Activated naive CD8-positive, alpha-beta T cell treated with anti-CD3 and anti-CD28 coated beads, Interleukin-2, amount 50 U/mL, for 16 hours (primary cell): ENCODE measurements at places on chromosomes 11 and 22.

- DNase-seq = no peak
These were observed 18.2 kb upstream of the OR10W1 start for GRCh38 chr11:58286249-58286648.

- DNase-seq = no peak
These were observed 490.4 kb downstream of the INSC start for GRCh38 chr11:15605094-15605493.

GRCh38 chr22:25818541-25818940 is 76.6 kb downstream of the MYO18B start:
- DNase-seq = no peak

DNA sequence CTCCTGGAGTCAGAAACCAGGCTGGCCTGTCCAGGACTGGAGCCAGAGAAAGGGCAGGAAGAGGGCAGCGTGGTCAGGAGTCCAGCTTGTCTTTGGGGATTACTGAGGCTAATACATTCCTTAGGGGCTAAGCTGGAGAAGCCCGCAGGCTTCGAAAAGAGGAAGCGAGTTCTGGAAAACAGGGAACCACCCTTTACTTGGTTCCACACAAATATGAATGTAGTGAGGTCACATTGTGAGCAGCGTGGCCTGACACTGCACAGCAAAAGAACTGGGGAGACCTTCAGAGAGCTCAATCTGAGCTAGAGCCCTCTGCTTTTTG is 132.3 kb downstream of the CEP164 start:
- no peak for DNase-seq
